ENCODE measurements at places on chromosomes 11 and 22.
A peak's percentile ranks its signal among the peaks of the same experiment; 100 is the strongest.

DNA sequence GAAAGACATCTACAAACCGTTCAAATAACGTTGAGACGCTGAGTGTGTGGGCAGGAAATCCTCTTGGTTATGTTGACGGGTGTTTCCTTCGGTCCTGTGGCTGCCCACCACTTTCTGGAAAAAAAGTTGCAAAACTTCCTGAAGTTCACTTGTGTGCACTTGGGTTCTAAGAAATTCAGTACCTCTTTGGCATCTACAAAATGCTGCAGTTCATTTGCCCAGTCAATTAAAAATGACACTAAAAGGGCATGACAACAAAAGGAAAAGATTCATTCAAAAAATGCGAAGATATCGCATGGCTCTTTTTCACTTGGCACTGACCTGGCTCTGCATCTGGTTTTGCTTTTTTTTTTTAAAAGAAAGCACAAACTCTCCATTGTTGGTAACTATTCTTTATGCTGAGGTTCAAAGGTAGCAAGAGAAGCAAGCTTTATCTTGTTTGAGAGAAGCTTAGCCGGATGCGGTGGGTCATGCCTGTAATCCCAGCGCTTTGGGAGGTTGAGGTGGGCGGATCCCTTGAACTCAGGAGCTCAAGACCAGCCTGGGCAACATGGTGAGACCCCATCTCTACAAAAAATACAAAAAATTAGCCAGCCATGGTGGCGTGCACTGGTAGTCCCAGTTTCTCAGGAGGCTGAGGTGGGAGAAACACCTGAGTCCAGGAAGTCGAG lies 10.6 kb upstream of the XBP1 start:
- no peak for DNase-seq

GRCh38 chr11:107563702-107564101 lies 1.8 kb downstream of the ALKBH8 start:
- peak; percentile 10 for DNase-seq

DNA sequence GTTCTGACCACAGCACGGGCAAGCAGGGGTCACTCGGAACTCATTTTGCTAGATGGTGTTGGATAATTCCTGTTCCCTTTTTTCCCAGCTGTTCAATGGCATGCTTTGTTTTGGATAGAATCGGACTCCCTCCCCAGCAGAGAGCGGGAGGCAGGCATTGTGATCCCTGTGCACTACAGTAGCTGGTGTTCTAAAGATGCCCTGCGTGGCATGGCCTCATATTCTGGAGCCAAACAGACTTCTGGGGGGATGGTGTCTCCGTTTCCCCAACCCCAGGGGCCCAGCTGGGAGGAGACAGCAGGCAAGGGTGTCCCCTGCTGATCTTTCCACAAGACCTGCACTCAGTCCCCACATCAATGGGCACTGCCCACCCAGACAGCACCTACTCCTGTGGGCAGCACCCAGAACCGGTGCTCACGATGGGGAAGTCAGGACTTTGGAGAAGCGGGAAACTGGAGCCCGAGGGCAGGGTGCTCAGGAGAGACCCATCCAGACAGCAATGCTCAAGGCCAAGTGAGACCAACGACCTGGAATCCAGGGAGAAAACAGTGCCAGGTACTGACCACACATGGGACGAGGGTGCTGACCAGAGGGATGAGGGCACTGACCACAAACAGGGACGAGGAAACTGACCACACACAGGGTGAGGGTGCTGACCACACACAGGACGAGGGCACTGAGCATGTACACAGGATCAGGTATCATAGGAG lies 934.9 kb downstream of the BRD1 start:
- no peak for DNase-seq

- DNase-seq: peak; percentile 85
Observed at GRCh38 chr11:19729141-19729540, 16.5 kb downstream of the NAV2 start.

GRCh38 chr11:64443001-64443400 lies 84.0 kb downstream of the RPS6KA4 start:
- no peak for DNase-seq

DNA sequence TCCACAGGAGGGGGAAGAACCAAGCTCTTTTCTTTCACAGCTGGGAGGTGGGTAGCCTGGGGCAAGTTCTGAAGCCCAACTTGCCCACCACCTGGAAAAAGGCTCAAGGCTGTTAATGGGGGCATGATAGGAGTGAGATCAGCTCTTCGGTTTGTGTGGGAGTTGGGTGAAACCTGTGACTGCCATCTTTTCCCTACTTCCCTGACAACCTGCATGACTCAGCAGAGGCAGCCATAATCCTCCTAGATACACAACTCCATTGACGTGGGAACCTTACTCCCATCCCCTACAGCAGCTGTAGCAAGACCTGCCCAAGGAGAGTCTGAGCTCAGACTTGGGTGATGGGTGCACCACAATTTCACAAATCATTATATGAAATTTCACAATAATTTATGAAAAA lies 13.3 kb upstream of the OOSP4B start:
- no peak for DNase-seq

DNA sequence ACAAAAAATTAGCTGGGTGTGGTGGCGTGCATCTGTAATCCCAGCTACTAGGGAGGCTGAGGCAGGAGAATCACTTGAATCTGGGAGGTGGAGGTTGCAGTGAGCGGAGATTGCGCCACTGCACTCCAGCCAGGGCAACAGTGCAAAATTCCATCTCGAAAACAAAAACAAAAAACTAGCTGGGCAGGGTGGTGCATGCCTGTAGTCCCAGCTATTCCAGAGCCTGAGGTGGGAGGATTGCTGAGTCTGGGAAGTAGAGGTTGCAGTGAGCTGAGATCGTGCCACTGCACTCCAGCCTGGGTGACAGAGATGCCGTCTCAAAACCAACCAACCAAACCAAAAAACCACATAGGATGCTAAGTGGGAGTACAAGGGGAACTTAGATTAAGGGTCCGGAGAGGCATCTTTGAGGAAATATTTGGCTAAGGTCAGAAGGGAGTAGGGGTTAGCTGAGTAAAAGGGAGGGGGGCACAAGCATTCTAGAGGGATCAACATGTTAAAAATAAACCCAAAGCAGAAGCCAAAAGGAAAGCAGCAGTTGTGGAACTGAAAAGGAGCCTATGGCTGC lies 10.2 kb downstream of the PHF5A start:
- DNase-seq: no peak

DNA sequence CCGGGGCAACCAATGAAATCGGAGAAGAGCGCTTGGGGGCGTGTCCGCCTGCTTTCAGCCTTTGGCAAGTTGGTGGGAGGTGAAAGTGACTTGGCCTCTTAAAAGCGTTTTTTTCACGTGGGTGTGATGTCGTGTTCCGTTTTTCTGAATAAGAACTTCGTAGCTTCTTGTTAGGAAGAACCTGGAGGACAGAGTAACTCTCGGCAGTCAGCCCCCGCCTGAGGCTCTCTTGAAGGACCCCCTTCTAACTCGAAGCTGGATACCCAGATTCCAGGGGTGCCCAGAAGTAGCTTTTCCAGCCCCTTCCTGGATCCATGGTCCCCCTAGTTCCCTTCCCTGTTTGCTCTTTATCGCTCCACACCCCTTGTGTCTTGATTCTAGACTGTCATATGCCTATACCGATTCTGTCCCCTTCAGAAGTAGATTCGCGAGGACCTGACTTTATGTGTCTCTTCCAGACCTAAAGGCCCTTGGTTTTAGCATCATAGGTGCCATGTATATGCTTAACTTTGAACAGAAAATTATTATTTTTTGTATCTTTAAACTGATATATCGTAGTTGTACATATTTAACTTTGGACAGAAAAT lies 915 bp upstream of the OSBP start:
- no peak for DNase-seq
